ENCODE measurements at places on chromosomes 13 and 19. TPM values are rescaled to one million over a fixed set of nuclear protein-coding genes. Genes with fewer than 3 reads are reported as not detected.

Gene CD33
- total RNA-seq, result 1.3 TPM

GRCh38 chr19:46201454-46202310, 27.9 kb upstream of the IGFL1 start:
- no peaks in the 10 kb centered on the region for H3K27me3 ChIP-seq
- no peak overlapping the region for H3K27ac ChIP-seq
- DNase-seq, result no peak
- H3K36me3 ChIP-seq, result no peaks in the 10 kb centered on the region

DNA sequence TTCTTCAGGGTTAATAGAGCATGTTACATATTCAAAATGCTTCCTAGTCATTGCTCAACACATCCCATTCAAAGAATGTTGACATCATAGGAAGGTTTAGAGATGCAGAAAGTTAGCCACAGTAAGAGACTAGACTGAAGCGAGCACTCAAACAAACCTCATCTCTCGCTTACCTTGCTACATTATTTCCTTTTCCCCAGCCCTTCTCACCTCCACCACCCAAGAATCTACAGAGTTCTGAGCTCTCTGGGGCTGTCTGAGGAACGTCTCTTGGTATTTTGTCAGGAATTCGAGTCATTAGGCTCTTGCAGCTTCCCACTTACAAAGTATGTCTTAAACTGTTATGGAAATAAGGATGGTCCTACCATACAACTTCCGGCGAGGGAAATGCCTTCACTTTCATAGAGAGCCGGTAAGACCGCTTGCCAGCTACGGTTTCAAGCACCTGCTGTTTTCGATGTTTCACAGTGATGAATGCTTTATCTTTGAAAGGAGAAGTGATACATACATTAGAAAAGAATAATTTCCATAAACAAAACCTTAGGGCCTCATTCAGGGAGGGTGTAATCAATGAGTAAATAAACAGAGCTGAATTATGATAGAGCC, 65.1 kb downstream of the FLT1 start:
- H3K4me1 ChIP-seq, result no peaks in the 10 kb centered on the region
- no peak overlapping the region for H3K27ac ChIP-seq
- no peaks in the 10 kb centered on the region for H3K27me3 ChIP-seq
- H3K4me3 ChIP-seq, result no peak overlapping the region

- no peaks in the 10 kb centered on the region for H3K4me1 ChIP-seq
- no peak overlapping the region for H3K27ac ChIP-seq
- no peaks in the 10 kb centered on the region for H3K36me3 ChIP-seq
These were observed 4.9 kb upstream of the HTR2A start for GRCh38 chr13:46901721-46902120.

- no peaks in the 10 kb centered on the region for H3K36me3 ChIP-seq
- H3K27ac ChIP-seq, result no peak overlapping the region
- no peak for DNase-seq
- H3K27me3 ChIP-seq, result no peaks in the 10 kb centered on the region
- no peak overlapping the region for H3K4me3 ChIP-seq
- H3K4me1 ChIP-seq, result no peaks in the 10 kb centered on the region
These were observed 362.0 kb upstream of the SLITRK6 start for GRCh38 chr13:86161257-86161656.

DNA sequence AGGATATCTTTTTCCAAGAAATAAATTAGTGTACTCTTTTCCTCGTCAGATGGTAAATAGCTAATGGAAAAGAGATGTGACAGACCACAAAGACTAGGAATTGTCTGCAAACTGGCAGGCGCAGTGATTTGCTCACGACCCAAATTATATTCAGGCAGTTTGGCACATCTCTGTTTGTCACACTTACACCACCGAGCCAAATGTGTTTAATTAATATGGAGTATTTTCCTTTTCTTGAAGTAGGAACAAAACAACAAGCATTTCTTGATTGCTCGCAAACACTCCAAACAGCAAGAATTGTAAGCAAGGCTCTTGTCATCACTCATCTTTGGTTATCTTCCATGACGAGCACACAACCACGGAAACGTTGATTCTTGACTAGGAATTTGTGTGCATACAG, 884.2 kb downstream of the PCDH9 start:
- no peaks in the 10 kb centered on the region for H3K36me3 ChIP-seq
- no peak overlapping the region for H3K27ac ChIP-seq
- no peak for DNase-seq
- H3K4me1 ChIP-seq, result no peaks in the 10 kb centered on the region

Gene RFPL4A
- total RNA-seq, result 0.31 TPM

All from testis (tissue), 5 donors.